ENCODE measurements at places on chromosomes 4 and X.
A peak's percentile ranks its signal among the peaks of the same experiment; 100 is the strongest.

DNA sequence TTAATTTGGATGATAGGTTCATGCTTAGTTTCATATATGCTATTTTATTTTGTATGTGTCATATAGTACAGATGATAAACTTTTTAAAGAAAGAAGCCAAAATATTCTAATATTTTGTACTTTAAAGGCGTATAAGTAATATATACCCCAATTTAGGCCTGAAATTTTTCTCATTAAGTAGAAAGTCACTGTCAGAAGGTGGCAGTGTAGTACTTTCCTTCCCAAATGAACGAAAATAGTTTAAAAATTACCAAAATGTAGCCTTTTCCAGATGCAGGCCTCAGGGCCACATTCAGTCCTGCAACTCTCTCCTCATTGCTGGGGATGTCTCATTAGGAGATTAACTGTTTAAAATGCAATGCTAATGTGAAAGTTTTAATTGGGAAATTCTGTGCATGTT, 1263.6 kb downstream of the C4orf33 start:
- DNase-seq: no peak

- DNase-seq: no peak
These were observed 184.6 kb downstream of the OR13H1 start for GRCh38 chrX:131728295-131729145.

- DNase-seq: no peak
These were observed 474.3 kb downstream of the FAT4 start for GRCh38 chr4:125789023-125789422.

GRCh38 chr4:124432500-124432899, 280.0 kb downstream of the ANKRD50 start:
- no peak for DNase-seq

DNA sequence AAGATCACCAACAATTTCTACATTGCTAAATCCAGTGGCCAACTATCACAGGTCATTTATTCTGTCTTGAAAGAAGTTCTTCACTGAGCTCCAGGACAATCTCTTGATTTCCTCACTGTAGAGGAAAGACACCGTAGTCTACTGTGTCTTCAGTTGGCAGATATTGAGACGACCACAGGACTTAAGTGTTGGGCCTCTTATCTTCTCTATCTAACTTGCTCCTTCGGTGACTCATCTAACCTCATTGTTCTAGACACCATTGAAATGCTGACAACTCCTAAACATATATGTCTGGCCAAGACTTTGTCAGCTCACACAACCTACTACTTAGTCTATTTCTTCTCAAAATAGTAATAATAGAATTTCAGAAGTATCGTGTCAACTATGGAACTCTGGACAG, 425.8 kb downstream of the ARAP2 start:
- no peak for DNase-seq

DNA sequence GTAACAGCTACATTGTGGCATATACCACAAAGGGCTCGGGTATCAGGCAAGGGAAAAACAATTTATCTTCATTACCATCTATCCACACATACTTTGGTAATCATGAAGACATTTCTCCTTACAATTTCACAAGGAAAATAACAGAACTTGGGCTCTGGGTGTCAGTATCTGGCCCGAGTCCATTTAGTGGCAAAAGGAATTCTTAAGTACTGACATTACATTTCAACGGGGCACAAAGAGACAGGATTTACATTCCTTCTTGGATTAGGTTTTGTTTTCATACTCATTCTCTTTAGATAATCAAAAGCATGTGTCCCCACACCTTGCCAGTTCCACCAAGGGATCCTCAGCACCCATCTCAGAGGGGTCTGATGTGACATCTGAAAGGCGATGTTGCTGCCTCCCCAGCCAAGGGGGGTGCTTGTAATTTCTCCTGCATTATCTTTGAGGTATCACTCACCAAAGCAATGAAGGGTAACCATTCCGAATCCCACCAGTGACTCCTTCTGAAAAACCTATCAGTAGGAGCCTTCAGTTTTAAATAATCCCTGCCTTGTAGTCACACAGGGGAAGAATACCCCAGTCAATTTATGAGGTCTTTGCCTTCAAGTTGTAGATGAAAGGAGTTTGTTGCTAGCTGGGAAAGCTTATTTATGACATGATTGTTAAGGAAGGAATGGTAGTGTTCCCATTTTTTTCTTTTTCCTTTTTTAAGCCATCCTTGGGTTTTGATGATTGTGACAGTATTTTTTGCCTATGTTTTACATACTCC, 118.6 kb downstream of the PALLD start:
- DNase-seq: no peak

GRCh38 chr4:39255871-39256270, 73.5 kb downstream of the WDR19 start:
- DNase-seq: no peak

DNA sequence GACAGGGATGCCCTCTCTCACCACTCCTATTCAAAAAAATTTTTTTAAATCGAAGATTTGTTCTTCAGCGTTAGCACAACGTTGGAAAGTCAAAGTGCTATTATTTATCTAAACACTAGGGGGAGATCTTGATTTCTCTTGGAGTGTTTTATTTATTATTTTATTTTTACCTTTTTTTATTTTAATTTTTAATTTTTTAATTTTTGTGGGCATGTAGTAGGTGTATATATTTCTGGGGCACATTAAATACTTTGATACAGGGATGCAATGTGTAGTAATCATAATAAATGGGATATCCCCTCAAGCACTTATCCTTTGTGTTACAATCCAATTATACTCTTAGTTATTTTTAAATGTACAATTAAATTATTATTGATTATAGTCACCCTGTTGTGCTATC, 37.4 kb upstream of the SLC10A4 start:
- peak; percentile 12 for DNase-seq

GRCh38 chr4:114926583-114926982, 186.8 kb downstream of the NDST4 start:
- DNase-seq: no peak

- DNase-seq: no peak
These were observed 260.6 kb downstream of the EVC2 start for GRCh38 chr4:5447755-5448154.

- peak; percentile 4 for DNase-seq
These were observed 1108.1 kb downstream of the PCDH19 start for GRCh38 chrX:99301990-99302389.

DNA sequence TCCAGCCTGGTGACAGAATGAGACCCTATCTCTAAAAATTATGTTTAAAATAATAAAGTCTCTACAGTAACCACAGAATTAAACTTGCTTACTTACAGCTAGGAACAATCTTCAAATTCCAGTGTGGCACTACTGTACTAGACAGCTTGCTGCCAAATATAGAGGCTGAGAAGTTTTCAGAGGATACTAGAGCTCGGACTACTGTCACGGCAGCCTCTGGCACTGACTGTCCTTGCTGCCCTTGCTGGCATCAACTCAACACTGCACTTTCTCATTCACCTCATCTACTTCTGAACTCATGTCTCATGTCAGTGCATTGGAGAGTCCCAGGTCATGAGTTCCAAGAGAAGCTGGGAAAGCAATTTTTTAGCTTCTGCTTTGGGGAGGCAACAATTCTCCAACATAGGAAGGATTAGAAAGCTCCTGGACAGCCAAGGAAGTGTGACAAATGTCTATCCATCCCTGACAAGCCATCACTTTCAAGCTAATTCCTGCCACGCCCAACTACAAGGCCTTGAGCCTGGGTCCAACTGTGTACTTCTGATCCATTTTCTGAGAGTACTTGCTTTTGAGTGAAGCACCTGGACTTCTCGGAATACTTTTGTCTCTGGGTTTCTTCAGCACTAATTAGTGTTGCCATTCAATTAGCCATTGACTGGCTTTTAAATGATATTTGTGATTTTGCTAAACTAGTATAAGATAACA, 98.6 kb upstream of the NR3C2 start:
- DNase-seq: no peak

- DNase-seq: peak; percentile 82
These were observed 537.8 kb upstream of the BOD1L1 start for GRCh38 chr4:14165222-14165920.

GRCh38 chr4:82786828-82787227, 11.8 kb downstream of the SCD5 start:
- DNase-seq: no peak

- no peak for DNase-seq
These were observed 284.8 kb upstream of the TENM3 start for GRCh38 chr4:181958446-181958845.

DNA sequence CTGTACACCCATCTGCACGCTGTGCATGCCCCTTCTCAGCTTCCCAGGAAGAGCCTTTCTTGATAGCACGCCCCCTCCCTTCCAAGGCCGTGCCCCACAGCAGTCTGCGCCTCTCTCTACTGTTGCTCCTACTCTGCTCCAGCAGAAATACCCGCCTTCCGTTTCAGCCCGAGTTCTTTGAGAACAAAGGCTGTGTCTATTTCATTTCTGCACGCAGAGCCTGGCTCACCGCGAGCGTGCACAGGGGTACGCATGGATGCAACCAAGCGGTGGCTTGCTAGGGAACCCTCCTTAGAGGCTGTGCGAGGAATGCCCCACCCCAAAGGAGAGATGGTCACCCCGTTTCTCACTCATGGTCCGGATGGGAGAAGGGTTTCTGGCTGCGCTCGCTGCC, 485 bp downstream of the AADAT start:
- no peak for DNase-seq

- no peak for DNase-seq
These were observed 71.3 kb upstream of the ANXA3 start for GRCh38 chr4:78480286-78480685.

GRCh38 chrX:1649621-1650020, 34.8 kb downstream of the ASMT start:
- no peak for DNase-seq

DNA sequence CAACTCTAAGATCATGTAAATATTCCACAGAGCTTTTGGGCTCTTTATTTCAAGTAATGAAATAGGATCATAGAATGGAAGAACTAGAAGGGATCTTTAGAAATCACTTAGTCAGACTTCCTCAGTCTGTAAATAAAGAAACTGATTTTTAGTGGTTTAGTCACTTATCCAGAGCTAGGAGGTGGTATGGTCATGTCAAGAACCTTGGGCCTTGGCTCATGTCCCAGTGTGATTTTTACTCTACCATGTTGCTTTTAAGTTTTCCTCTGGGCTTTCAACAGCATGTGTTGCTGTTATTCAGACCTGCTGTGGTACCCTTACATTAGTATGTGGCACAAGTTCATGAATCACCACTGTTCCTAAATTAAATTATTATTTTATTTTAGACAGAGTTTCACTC, 184.9 kb downstream of the FRAS1 start:
- DNase-seq: no peak

DNA sequence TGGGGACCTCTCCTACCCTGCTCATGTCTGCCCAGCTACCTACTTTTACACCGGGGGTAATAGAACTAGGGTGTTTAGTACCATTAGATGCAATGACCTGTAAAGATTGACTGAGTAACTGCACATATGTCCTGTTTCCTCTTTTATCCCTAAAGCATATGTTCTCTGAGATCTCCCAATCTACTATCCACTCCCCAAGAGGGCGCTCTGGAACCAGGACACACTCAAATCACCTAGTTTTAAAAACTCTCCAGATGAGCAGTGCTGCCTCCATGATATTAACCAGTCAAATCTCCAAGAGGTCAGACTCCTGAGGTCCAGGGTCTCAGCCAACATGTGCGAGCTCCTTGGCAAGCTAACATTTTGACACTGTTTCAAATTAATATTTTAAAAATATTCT, 87.0 kb upstream of the TSPAN5 start:
- DNase-seq: peak; percentile 13

DNA sequence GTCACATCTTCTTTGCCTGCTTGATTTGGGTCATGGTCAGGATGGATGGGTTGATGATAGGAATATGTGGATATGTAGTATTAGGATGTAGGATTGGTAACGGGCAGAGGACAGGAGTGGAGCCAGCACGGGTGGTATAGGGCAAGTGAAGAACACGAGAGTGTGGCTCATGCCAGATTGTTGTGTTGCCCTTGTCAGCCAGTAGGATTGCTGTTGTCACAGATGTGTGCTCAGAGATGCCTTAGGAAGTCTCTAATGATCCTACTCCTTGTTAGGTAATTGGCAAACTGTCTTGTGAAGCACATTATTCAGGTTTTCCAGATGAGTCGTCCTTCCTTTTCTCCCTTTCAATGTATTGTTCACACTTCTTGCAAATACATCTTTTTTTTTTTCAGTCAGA, 5.5 kb downstream of the ATP10D start:
- peak; percentile 59 for DNase-seq

DNA sequence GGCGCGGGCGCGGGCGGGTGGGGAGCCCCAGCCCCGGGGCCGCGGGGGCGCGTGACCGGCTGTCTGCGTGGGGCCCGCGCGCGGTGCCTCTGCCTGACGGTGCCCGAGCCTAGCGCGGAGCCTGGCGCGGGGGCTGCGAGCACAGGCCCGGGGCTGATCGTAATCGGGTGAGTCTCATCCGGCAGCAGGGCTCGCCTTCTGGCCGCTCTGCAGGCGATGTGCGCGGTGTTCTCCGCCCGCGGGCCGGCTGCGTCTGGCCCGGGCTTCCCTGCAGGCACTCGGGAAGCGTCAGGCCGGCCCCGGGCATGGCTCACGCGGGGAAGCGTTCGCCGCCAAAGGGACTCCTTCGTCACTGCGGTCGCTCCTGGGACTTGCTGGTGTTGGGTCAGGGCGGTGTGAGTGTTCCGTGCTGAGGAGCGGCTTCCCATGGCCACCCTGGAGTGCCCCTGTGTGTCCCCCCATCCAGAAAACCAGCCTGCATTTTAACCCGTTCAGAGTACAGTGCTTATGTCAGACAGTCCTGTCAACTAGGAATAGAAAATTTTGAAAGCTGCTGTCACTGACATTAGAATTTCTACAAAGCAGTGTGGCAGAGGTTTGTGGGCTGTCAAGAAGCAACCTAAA, 40.6 kb downstream of the FAM149A start:
- DNase-seq: peak; percentile 24

- no peak for DNase-seq
These were observed 4.3 kb downstream of the ARHGAP4 start for GRCh38 chrX:153921511-153922446.

DNA sequence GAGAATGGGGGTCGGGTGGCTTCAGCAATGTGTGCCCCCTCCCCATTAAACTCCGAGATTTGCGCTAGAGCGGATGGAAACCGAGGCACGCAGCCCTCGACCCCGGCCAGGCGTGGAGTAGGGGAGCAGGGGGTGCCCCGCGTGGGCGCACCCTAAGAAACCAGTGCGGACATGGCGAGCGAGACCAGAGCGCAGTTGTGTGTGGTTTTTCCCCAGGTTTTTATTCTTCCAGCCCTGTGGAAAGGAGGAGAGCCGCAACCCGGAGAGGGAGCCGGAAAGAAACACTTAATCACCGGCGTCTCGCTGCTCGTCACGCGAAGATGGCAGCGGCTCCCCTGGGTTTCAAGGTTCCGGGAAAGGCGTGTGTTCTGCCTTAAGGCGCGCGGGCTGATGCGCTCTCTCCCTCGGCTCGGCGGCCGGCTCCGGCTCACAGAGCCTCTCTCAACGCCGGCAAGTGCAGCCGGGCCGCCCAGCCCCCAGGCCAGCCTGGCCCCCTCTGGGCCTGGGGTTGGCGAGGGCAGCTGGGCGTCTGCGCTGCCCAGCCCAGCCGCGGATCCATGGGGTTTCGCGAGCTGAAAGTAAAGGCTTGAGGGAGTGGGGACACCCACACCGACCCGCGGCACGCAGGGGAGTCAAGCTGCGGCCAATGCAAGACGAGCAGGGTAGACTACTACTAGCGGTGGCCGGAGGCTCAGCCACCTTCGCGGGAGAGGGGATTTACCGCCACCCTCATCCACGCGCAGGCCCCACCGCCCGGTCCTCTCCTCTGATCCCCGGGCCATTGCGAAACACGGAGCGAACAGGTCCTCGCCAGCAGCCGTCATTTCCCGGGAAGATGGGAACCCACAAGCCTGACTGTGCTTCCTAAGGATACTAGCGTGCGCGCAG, 74.0 kb upstream of the BCOR start:
- DNase-seq: peak; percentile 67

Data from GM12865 (cell line).